ENCODE measurements at places on chromosomes 13 and 19.

GRCh38 chr19:12687496-12688196 lies at the start of gene GNG14:
GNG14 (plus strand) TSS chr19:12687998; CDS start chr19:12688049, 51 bp downstream.
- no peak for DNase-seq

- DNase-seq, result no peak
Observed at GRCh38 chr19:50792272-50793250, 2.3 kb downstream of the ACP4 start.

DNA sequence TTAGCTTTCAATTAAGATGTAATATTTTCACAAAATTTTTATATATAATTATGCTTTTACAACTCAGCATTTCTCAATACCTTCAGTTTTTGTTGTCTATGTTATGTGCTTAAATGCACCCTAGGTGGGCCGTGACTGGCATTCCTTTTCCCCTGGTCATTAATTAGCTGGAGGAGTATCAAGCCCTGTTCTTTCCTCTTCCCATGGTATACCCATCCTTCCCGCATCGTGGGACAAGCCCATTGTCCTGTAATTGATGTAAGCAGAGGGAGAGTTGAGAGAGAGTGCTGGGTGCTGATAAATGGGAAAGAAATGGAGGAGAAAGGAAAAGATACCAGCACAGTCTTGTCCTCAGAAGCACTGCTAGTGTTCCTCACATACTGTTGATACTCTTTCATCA lies 591.7 kb downstream of the GPC6 start:
- DNase-seq, result no peak

DNA sequence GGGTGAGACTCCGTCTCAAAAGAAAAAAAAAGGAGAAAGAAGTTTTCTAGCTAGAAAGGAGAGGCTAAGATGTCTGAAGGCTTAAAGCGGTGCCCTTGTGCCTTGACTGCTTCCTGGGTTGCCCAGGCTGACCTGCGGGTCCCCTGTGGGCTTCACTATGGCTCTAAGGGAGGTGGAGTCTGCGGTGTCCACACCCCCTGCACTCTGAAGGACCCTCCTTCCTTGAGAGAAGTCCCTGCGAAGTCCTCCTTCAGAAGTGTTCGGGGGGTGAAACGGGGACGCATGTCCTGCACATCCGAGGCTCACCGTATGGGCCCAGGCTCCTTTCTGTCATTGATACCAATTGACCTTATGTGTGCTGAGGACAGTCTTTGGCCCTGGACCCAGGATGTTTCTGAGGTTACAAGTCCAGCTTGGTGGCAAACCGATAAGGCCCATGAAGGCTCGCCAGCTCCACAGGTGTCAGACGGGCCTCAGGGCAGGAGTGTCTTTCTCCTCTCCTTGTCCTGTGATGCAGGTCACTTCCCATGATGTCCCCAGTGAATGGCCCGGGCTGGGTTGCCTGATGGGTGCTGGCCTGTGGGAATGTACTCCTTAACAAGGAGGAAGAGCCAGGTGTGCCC lies 11.6 kb upstream of the RNF113B start:
- no peak for DNase-seq

DNA sequence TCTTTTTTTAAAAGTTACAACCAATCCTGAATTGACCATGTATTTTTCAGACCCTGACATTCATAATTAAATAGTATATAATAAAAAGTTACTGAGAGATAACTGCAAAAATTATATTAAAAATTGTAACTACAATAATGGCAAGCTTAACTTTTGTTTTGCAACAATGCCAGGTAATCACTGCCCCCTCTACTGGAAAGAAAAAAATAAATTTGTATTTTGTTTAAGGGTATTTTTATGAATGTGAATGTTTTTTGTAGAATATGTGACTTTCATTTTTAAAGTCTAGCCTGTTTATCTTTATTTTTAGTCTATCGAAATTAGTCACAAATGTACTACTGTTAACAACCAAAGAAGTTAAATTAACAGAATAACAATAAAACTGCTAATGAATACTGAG lies 21.7 kb downstream of the MRPS31 start:
- no peak for DNase-seq

DNA sequence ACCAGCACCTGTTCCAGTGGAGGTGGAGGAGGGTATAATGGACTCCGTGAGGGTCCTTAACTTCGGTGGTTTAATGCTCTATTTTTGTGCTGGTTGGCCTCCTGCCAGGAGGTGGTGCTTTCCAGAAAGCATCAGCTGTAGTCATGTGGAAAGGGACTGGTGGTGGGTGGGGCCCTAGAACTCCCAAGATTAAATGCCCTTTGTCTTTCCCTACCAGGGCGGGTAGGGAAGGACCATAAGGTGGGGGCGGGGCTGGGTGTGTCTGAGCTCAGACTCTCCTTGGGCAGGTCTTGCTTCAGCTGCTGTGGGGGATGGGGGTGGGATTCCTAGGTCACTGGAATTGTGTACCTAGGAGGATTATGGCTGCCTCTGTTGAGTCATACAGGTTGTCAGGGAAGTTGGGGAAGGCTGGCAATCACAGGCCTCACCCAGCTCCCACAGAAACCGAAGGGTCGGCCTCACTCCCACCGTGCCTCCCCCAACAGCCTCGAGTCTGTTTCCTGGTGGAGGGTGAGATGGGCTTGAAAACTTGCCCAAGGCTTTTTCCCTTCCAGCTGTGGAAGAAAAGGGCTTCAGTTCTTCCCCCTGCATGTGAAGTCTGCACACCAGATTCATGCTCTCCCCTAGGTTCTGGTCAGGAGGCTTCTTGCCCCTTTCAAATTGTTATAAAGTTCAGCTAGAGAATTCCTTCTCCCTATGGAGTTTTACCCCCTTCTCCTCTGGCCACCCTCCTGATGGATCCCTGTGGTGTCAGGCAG lies 60.3 kb upstream of the CLDN10 start:
- no peak for DNase-seq

DNA sequence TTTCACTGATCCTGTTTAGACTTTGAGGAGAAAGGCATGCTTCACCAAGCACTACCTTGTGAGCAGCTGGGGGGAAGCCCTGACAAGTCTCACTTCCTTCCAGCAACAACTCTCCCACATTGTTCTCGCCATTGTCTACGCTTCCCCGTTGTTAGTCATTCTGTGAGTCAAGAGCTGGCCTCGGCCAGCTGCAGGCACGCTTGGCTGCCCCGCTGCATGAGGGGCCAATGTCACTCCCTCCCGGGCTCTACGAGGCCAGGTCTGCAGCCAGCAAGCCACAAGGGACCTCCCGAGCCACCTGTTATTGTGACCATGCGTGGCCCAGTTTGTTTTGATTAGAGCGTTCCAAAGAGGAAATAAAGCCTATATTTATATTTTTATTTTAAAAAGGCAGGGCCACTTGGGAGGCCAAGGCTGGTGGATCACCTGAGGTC lies 220.9 kb downstream of the FOXO1 start:
- no peak for DNase-seq

GRCh38 chr19:5125797-5126497 lies 157.0 kb downstream of the KDM4B start:
- no peak for DNase-seq

DNA sequence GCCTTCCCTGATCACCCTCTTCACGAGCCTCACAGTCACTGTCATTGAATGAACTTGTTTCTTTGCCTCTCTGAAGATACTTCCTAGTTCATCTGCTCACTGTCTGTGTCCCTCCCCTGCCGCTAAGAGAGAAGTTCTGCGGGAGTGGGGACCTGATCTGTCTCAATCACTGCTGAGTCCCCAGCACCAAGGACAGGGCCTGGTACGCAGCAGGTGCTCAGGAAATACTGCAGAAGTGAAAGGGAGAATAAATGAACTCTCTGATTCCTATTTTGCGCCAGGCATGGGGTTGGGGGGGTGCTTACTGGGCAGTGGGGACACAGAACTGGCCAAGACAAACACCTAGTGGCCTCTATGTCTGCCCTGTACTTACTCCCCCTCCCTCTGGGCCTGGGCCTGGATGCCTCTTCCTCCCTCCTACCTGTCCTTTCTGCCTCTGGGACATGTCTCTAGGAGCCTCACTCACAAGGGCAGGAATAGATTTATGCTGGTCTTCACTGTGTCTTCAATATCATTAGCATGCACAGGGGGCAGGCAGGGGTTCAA lies 17.5 kb downstream of the FCGBP start:
- DNase-seq, result no peak

GRCh38 chr13:71831716-71832115 lies 35.3 kb downstream of the DACH1 start:
- DNase-seq, result peak; percentile 44

- no peak for DNase-seq
Observed at GRCh38 chr19:7263521-7263920, 30.7 kb downstream of the INSR start.

- DNase-seq, result no peak
Observed at GRCh38 chr13:31955741-31956140, 75.8 kb upstream of the FRY start.

GRCh38 chr19:46022061-46022430 lies 807 bp downstream of the PGLYRP1 start:
- no peak for DNase-seq

- no peak for DNase-seq
Observed at GRCh38 chr13:77267362-77267761, 59.5 kb downstream of the MYCBP2 start.

GRCh38 chr19:48962029-48962848 lies 2.9 kb upstream of the FTL start:
- DNase-seq, result no peak

DNA sequence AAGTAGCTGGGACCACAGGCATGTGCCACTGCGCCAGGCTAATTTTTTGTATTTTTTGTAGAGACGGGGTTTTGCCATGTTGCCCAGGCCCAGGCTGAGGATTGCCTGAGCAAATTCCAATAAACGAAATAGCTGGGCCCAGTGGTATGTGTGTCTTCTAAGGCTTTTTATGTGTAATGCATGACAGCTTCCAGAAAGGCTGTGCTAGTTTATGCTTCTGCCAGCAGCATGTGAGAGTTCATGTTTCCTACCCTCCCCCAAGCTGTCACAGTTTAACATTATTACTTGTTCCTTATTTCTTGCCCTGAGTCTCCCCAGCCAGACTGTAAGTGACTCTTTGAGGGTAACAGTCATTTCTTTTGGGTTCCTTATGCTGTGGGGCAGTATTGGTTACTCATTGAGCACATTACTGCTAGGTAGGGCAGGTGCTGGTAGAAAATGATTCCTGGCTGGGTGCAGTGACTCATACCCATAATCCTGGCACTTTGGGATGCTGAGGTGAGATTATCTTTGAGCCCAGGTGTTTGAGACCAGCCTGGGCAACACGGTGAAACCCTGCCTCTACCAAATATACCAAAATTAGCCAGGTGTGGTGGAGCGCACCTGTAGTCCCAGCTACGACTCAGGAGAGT lies 13.6 kb downstream of the GPATCH1 start:
- no peak for DNase-seq

DNA sequence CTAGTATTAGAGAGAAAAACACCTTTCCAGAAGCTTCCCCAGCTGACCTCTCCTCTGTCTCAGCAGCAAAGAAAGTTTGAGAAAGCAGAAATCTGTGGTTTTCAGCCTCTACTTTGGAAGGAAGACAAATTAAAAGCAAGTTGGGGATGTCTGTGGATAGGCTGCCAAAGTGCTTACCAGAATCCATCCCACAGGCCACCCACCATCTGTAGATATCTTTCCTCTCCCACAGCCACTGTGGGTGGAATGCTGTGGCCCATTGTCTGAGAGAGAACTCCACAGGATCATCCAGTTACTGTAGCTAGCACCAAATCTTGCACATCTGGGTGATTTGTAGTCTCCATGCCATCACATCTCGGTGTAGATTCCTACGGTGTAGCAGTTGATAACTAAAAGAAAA lies 133.5 kb downstream of the DNAJC15 start:
- no peak for DNase-seq

GRCh38 chr13:51834581-51835171 lies 10.3 kb downstream of the TMEM272 start:
- DNase-seq, result no peak

GRCh38 chr19:9040131-9040530 lies 29.9 kb upstream of the MUC16 start:
- DNase-seq, result no peak

DNA sequence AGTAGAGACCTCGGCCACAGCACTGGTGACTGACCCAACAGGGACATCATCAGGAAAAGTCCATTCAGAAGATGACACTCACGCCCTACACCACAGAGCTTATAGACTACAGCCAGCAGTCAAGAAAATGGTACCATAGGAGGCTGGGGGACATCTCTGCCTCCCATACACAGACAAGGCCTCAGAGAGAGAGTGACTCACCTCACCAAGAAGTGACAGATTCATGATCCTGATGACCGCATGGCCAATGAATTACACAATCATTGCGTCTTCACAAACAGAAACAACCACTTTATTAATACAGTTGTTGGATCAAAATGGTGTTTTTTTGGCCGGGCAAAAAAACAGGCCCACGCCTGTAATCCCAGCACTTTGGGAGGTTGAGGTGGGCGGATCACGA lies 260.8 kb upstream of the TSHZ3 start:
- no peak for DNase-seq

DNA sequence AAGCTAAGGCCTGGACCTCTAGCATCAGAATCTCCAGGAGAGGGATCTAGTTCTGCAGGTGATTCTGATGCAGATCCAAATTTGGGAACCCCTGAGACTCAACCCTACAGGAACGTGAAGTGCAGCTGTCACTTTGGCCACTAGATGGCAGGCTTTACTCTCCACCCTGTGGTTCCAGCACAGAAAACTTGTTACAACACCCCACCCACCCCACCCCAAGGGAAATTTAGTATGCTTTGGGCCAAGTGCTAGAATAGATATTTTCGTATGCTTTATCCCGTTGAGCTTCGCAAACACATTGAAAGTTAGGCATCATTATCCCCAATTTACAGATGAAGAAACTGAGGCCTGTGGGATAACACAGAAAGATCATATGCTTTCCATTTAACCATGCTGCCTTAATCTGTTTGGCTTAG lies 232.0 kb downstream of the B3GLCT start:
- peak; percentile 2 for DNase-seq
